Esophagus squamous epithelium (tissue), 5 donors: ENCODE measurements at places on chromosomes 6 and 20. TPM values are rescaled to one million over a fixed set of nuclear protein-coding genes. Genes with fewer than 3 reads are reported as not detected.

- H3K27ac ChIP-seq: peak overlapping the region; percentile 39
- no peaks in the 10 kb centered on the region for H3K27me3 ChIP-seq
- no peak overlapping the region for H3K4me3 ChIP-seq
- no peak for DNase-seq
- no peaks in the 10 kb centered on the region for H3K36me3 ChIP-seq
Measured at GRCh38 chr6:167094436-167094819, 28.5 kb upstream of the CCR6 start.

DNA sequence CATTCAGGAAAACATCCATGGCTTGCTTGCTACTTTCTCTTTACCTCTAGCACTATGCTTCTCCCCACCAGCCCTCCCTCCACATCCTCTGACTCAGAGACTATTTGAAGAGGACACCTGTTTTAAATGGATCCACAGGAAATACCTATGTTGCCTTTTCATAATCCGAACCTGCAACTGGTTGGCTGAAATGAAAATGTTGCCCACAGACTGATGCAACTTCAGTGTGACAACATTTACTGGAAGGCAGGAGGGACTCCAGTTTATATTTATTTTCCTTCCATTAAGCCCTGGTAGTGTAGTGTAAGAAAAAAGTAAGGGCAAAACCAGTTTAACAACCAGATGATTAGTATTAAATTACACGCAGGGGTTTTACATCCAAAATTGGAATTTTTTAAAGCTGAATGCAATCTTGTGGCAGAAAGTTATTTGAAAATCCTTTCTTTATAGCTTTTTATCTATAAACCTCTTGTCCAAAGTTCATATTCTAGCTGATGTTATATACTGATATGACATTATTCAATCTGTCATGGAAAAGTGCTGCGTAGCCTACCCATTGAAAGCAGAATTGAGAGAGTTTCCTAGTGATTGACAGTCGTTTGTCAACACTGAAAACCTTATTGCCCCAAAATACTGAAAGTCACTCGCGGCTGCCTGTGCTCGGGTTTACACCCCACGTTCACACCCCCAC is 881 bp upstream of the AIG1 start:
- H3K36me3 ChIP-seq: no peaks in the 10 kb centered on the region
- peaks cover 6% of the 10 kb centered on the region for H3K4me1 ChIP-seq
- no peaks in the 10 kb centered on the region for H3K27me3 ChIP-seq
- peak overlapping the region; percentile 91 for H3K27ac ChIP-seq
- no peak for DNase-seq

DNA sequence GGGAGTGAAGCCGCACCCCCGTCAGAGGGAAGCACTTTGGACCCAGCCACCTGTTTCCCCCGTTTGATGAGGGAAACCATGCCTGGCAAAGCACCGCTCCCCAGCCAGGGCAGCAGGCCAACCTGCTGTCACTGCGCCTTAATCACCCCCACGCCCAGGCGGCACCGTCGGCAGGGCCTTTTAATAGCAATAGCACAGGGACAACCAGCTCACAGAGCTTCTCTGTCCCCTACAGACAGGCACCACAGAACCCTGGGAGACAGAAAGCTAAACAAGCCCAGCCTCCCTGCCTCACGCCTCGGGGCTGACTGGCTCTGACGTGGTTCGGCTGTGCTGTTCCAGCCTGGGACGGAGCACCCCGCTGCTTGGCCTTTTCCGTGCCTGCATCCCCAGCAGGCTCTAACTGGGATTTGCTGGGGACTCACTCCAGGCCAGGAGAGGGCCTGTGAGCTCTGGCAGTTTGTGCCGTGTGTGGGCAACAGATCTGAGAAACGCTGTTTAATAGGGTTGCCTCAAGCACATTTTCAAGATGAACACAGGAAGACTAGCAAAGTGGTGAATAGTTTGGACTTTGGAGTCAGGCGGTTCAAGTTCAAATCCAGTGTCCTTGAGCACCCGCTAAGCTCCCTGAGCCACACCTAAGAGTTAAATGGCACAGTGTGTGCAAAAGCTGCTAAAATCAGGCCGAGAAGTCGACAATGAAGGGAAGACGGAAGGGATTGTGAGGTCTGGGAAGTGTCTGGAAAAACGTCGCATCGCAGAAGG is 223.8 kb downstream of the NRN1 start:
- H3K27me3 ChIP-seq: no peaks in the 10 kb centered on the region
- DNase-seq: no peak
- H3K36me3 ChIP-seq: no peaks in the 10 kb centered on the region
- peaks cover 8% of the 10 kb centered on the region for H3K4me1 ChIP-seq
- H3K27ac ChIP-seq: no peak overlapping the region

The HS3ST5 gene
- total RNA-seq: not detected
